Activated naive CD4-positive, alpha-beta T cell treated with Interleukin-2 at 50 U/mL for 16 hours (primary cell): ENCODE measurements at places on chromosomes 6 and 20.

DNA sequence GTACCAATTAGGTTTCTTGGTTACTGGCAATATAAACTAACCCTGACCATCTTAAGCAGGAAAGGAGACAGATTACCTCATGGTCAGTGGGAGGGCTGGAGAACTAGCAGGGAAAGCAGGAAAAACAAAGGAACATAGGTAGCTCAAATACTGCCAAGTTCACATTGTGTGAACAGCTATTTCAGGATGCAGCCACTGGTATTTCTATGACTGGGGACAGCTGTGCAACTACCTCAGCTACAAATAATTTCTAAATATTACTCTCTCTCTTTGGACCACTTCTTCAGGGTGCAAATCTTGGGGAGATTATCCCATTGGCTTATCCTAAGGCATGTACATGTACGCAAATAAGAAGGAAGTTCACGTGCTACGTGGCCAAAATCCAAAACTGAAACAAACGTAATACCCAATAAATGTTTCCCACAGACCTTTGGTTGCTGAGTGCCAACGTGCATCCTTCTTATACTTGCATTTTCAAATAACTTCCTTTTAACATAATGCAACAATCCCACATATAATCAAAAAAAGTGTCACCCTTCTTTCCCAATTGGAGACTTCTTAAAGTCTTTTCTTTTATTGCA, 180.9 kb downstream of the PHF3 start:
- DNase-seq = no peak

- DNase-seq = no peak
Measured at GRCh38 chr6:140101367-140101766, 726.9 kb upstream of the CITED2 start.

DNA sequence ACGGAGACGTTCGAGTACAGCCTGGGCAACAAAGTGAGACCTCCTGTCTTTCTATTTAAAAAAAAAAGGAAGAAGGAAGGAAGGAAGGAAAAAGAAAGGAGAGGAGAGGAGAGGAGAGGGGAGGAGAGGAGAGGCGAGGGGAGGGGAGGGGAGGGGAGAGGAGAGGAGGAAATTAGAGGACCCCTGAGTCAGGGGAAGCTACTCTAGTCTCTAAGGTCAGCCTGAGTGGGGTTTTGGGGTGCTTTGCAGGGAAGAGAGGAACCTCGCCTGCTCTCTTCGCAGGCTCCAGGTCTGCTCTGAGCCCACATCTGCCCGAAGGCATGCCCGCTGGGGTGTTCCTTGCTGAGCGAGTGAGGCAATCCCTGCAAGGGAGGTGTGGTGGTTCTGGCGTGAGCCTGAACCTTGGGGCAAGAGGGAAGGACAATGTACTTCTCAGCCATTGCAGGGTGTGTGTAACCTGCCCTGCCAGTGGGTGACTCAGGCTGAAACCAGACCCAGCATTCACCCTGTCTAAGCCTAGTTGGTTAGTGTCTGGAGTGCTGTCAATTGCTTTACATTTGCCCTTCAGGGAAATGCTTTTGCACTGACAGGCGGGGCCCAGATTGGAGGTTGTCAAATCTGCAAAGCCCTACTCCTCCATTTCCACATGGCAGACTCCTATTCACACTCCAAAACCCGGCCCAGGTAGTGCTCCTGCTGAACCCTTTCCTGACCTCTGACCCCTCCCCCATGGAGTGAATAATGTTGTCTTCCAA, 15.3 kb upstream of the MMP9 start:
- no peak for DNase-seq

GRCh38 chr6:2623295-2623694, 127.4 kb downstream of the MYLK4 start:
- no peak for DNase-seq

GRCh38 chr20:31837896-31838397, 7.5 kb downstream of the FOXS1 start:
- DNase-seq = no peak

DNA sequence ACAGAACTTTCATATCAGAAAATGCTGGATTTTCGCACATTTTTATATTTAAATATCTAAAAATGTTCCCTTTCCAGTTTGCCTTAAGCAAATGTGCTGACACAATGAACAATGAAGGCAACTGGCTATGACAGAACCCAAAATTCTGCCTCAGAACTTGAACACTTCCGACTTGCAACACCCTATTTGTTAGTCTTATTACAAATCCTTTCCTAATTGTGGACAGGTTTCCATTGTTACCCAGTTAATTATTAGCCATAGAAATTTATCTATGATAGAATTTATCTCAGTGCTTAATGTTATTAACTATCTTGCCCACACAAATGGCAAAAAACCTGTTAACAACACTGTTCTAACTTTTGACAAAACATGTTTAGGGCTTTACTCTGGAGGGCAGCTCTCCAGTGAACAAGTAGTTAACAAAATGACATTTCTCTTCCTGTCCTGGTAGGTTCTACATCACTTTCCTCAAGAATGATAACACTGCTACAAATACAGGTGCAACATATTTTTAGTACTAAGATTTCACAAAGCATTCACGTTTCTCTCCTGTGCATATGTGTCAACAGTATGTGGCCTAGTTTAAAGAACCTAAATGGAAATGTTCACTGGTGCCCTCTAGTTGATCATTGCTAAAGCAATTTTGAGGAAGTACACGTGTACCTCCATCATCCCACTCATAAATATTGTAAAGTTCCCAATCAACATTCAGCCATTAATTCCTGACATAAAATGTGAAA, 58.4 kb downstream of the HIVEP2 start:
- DNase-seq = no peak
